ENCODE measurements at places on chromosomes 4 and X.

GRCh38 chr4:2510351-2511259, 25.8 kb upstream of the FAM193A start:
- no peak for DNase-seq

- peak; percentile 54 for DNase-seq
These were observed at the start of gene ZNF518B for GRCh38 chr4:10457255-10457801. TSS of gene ZNF518B (minus strand) at chr4:10457426. CDS start at chr4:10446328, 11,098 bp downstream.

DNA sequence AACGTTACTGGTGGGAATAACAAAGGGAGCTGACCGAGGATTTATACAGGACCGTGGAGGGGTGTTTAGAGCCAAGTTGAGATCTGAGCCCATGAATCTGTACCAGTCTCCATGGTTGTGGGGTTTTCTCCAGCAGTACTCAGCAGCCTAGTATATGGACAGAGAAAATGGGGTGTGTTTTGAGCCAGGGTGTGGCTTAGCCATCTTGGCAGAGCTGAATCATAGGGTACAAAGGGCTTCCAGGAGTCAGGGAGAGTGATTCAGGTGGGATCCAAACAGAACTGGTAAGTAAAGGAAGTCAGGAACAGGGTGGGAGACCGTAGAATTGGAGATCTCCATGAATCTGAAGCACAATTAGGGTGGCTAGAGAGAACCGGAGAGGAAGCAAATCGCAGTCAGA, 7.4 kb upstream of the HPRT1 start:
- DNase-seq: no peak

GRCh38 chr4:73019462-73020047, 50.0 kb downstream of the COX18 start:
- no peak for DNase-seq

GRCh38 chrX:153973127-153974002, 811 bp downstream of the TMEM187 start:
- DNase-seq: no peak

Measured in activated naive CD8-positive, alpha-beta T cell treated with anti-CD3 and anti-CD28 coated beads, Interleukin-2, amount 50 U/mL, for 16 hours (primary cell).